Activated CD4-positive, alpha-beta T cell treated with anti-CD3 and anti-CD28 coated beads, Interleukin-2, amount 50 U/mL, for 48 hours (primary cell): ENCODE measurements at places on chromosomes 11 and 22.
A peak's percentile ranks its signal among the peaks of the same experiment; 100 is the strongest.

- no peak for DNase-seq
Observed at GRCh38 chr11:68455485-68455884, 5.1 kb upstream of the PPP6R3 start.

- DNase-seq, result no peak
Observed at GRCh38 chr22:49995041-49995360, 17.6 kb downstream of the IL17REL start.

DNA sequence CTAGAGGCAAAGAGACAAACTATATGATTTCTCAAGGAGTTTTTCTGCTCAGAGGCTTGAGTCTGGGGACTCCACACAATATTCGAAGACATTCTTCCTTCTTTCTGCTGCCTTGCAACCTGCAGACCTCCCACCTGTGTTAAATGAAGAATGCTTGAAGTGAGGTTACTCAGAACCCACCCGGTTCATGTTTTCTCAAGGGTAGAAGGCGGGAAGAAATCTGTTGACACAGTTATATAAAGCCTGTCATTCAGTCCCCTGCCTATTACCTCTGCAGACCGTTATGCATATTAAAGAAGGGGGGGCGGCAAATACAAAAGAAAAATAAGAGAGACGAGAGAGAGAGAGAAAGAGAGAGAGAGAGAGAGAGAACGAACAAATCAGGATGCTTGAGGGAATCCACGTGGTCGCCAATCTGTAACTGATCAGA, 2.2 kb upstream of the KMT2A start:
- DNase-seq, result no peak

DNA sequence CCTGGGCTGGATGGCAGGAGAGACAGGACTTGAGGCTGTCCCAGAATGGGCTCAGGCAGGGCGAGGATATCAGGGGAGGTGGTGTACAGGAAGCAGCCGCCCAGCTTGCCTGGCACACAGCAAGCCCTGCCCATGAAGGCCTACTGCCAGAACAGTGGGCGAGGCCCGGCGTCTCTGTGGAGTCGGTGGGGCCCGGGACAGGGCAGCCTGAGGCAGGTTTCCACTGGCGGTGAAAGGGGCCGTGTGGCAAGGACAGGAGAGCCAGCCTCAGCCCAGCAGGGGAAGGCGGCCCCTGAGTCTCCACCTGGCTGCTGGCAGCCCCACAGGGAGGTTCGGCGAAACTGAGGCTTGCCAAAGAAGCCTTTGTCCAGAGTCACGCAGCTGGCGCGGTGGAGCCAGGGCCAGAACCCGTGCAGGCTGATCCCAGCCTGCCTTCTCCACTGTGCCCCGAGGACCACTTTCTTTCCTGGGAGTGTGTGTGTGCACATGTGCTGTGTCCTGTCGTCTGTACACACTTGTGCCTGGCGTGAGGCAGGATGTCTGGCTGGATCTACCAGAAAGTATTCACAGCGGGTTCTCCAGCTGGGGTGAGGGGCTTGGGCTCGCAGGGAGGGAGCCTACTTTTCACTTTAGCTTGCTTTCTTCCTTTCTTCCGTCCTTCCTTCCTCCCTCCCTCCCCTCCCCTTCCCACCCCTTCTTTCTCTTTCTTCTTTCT, 1.2 kb downstream of the TSPO start:
- DNase-seq, result peak; percentile 73

DNA sequence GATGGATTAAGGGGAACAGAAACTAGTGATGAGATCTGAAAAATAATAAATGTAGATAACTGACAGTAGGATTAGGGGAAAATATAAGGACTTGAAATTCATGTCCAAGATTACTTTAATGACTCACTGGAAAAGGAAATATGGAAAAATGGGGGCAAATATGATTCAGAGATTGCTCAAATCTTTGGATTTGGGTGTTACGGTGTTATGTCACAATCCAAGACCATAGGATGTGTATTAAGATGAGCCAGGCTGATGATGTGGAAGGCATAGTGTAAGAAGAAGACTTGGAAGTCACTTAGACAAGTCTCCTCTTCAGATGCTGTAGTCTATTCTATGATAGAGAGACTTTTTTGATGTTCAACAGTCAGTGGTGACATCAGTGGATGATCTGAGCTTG, 323.7 kb downstream of the LUZP2 start:
- no peak for DNase-seq

DNA sequence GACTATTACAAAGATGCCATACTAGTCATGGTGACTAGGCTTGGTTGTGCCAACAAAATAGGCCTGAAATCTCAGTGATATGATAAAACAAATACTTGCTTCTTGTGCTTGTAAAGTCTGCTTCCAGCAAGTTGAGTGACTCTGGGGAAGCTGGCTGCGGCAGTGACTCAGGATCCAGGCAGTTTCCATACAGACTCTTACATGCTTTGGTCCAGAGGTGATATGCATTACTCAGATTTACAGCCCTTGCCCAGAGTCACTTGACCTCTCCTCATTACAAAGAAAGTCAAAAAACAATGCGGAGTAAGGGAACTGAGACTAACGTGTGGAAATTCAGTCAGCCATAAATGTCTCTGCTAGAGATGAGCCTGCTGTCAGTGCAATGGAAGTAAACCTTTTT, 387.5 kb downstream of the KCNA4 start:
- DNase-seq, result no peak

GRCh38 chr11:133530501-133530835, 1.8 kb downstream of the OPCML start:
- no peak for DNase-seq

- DNase-seq, result no peak
Observed at GRCh38 chr11:124050748-124051147, 9.6 kb upstream of the OR10G7 start.

DNA sequence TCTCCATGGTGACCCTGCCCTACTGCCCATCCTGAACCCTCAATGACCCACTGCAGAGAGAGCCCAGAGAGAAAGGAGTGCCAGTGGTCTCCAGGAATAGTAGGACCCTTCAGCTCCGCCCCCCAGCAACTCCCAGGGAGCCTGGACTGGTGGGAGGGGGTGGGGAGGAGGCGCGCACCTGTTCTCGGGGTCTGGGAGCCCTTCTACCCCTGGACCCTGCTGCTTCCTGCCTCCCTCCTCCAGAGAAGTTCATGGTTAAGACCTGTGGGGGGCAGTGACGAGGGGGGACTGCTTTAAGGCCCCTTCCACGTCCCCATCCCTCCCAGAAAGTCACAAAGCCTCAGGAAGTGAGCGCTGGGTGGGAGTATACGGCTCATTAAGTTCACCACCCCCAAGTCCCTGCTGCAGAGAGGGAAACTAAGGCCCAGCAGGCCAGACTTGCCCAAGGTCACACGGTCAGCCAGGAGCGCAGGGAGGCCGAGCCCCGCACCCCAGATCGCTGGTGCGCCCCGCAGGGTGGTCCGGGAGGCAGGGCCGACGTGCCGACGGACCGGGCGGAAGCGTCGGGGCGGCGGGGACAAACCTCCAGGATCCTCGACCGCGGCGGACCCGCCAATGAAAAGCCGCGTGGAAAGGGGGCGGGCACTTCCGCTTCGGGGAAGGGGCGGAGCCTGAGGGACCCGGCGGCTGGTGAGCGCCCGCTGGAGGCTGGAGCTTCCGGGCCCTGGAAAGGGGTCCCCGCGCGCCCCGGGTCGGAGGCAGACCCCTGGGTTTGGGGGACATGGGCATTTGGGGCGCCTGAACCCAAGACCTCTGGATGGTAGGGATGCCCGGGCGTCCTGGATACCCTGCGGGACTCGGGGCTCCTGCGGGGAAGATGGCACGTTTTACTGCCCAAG, at the start of the genes NUDT22 and TRPT1:
NUDT22 (plus strand) TSS at position 667 of the 899 bp plus-strand sequence. CDS start 379 bp downstream, outside the sequence.
TRPT1 (minus strand) TSS at position 579 of the 899 bp plus-strand sequence; CDS start at position 253, 326 bp downstream.
- peak; percentile 96 for DNase-seq

GRCh38 chr11:44701276-44701675, 25.5 kb upstream of the TSPAN18 start:
- no peak for DNase-seq

GRCh38 chr22:33817512-33818127, 102.7 kb downstream of the LARGE1 start:
- no peak for DNase-seq

GRCh38 chr11:43200031-43200430, 111.8 kb upstream of the API5 start:
- no peak for DNase-seq

- no peak for DNase-seq
Observed at GRCh38 chr11:69983897-69984438, 94.1 kb upstream of the ANO1 start.

- DNase-seq, result peak; percentile 49
Observed at GRCh38 chr11:67483831-67484665, 1.2 kb downstream of the AIP start.

DNA sequence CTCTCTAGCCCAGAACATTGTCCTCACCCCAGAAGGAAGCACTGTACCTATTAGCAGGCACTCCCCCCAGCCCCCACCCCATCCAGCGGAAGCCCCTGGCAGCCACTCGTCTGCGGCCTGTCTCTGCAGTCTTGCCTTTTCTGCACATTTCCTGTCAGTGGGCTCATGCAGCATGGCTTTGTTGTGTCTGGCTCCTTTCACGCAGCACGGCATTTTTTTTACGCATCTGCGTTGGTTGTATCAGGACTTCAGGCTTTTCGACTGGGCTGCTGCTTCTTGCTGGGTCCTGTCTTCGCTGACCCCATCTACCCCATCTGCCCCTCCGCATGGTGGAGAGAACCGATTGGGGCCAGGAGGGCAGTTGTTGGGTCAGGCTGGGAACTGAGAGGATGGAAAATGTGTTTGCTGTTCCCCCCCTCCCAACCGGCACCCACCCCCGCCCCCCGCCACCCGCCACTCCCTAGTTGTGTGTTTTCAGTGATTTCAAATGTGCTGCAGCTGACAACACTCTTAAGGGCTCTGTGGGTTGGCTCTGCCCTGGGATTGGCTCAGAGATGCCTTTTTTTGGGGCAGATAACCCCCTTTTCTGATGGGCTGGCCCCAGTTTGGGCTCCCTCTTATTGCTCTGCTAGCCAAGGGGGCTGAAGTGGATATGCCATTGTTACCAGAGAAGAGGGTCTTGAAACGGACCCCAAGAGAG, 110.0 kb downstream of the KIAA1671 start:
- peak; percentile 54 for DNase-seq

GRCh38 chr11:46616551-46617133, 385 bp downstream of the HARBI1 start:
- DNase-seq, result no peak

GRCh38 chr11:2697866-2698265, 1.9 kb downstream of the KCNQ1OT1 start:
- DNase-seq, result no peak
